ENCODE measurements at places on chromosomes 13 and 19.
A peak's percentile ranks its signal among the peaks of the same experiment; 100 is the strongest.

DNA sequence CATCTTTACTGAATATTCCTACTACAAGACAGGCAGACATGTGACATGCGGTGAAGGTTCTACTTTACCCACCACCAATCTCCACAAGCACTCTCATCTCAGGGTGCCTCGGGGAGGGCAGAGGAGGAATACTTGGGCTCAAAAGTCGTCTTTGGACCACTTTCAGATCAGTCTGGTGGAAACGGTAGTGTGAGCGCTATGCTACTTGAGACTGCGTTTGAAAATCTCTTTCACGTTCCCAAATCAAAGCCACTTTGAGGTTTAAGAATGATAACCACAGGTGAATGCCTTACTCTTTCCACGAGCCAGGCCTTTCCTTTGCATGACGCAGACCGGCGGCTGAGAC, 1.5 kb upstream of the SOX1 start:
- no peak for DNase-seq

DNA sequence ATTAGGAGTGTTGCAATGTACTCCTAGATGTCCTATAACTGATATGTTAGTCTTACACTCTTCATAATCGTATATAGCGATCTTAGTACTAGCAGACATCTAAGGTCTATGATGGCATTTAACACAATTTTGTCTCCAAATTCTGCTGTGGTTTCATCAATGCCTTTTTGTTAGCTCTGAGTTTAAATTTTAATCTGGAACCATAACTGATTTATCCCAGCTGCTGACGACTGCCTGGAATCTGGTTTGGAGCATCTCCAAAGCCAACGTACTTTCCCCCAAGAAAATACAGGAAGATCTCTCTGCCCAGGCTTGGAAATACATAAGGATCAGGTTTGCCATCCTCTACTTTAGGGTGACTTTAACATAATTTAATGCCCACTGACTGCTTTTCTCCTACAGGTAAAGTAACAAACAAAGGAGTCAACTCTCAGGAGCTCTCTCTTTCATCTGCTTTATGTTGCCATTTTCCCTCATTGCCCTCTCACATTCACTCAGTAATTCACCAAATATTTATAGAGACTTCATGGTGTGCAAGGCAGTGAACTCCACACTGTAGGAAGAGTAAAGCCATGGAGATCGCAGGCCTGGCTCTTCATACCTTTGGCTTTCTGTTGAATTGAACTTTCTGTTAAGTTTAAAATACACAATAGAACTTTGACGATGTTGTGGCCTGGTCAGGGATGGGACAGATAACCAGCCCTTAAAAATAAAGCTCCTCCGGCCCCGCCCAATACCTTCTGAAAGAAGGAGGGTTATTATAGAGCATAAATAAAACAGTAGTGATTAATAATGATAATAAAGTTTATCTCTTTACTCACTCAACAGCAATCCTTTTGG, 23.3 kb upstream of the SPART start:
- no peak for DNase-seq

DNA sequence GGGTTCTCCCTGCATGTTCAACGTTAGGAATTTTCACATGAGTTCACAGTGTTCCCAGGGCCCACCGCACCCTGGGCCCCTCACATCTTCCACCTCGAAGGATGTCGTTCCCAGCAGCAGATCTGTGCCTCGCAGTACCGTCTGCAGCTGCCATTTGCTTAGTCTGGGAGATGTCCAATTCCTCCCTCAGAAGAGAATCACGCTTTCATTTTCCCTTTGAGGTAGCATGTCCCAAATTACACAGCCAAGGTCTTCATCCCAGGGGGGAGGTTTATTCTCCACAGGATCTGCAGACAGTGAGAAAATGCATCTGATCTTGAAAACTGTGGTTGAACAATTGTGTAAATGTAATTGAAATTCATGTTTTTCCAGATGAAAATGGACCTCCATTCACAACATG, 150.2 kb downstream of the DCT start:
- DNase-seq, result no peak

GRCh38 chr13:20988033-20988908, 73.1 kb downstream of the LATS2 start:
- DNase-seq, result no peak

- no peak for DNase-seq
These were observed 11.8 kb upstream of the SELENOW start for GRCh38 chr19:47766670-47767069.

DNA sequence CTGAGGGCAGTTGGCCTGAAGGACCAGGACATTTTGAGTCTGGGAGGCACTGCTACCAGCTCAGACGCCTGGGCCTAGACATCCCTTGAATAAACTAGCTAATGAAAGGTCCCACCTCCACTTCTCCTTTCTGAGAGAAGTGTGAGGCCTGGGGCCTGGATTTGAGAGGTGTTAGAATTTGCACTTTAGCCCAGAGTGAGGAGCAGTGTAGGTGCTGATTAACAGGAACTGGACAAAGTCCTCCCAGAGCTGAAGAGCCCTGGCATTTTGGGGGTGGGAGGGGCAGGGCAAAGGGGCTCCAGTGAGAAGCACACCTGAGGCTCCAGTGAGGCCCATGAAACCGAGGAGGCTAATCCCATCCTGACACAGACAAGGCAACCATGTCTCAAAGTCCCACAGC, 15.2 kb upstream of the SLC1A5 start:
- DNase-seq, result no peak

GRCh38 chr13:41897126-41897525, 63.8 kb downstream of the VWA8 start:
- no peak for DNase-seq

DNA sequence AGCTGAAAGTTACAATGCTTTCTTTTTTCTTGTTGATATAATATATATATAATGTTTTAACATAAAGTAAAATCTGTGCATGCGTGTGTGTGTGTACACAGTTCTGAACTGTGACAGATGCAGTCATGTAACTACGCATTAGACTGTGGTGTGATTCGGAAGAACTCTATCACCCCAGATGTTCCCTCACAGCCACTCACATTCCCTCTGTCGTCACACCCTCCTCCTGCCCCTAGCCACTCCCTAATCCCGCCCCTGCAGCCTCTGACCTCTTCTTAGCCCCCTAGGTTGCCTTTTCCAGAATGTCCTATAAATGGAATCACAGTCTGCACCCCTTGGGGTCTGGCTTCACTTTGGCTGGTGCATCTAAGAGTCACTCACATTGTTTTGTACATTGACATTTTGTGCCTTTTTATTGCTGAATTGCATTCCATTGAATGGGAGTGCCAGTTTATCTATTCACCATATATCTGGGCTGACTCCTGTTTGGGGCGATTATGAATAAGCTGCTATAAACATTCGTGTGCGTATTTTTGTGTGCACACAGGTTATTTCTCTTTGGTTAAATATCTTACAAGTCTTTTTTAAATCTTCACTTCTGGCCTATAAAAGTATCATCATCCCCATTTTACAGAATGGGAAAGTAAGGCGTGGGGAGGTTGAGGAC, 20.4 kb downstream of the DHRS12 start:
- no peak for DNase-seq

- DNase-seq, result no peak
These were observed at the start of gene ARHGEF7 for GRCh38 chr13:111115061-111115964. TSS of gene ARHGEF7 (plus strand) at chr13:111115310. CDS start at chr13:111115527, 217 bp downstream.

- DNase-seq, result no peak
These were observed 471 bp upstream of the ERVK3-1 start for GRCh38 chr19:58304748-58305064.

GRCh38 chr19:55261671-55262126, 2.9 kb upstream of the PPP6R1 start:
- no peak for DNase-seq

GRCh38 chr19:38283271-38283670, 18.9 kb downstream of the SPINT2 start:
- DNase-seq, result no peak

DNA sequence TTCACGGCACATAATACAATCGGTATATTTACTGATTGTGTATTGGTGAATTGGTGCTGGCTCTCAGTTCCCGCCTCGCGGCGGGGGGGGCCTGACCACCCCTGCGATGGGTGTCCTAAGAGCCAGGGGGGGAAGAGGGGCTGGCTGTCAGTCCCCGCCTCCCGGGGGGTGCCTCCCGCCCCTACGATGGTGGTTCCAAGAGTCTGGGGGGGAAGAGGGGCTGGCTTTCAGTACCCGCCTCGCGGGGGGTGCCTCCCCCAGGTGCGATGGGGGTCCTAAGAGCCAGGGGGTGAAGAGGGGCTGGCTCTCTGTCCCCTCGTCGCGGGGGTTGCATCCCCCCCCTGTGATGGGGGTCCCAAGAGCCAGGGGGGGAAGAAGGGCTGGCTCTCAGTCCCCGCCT, 2321.8 kb upstream of the PCDH20 start:
- no peak for DNase-seq

- DNase-seq, result no peak
These were observed 10.7 kb downstream of the ZNF470 start for GRCh38 chr19:56577719-56578602.

- no peak for DNase-seq
These were observed 4.0 kb upstream of the NWD1 start for GRCh38 chr19:16715611-16716010.

DNA sequence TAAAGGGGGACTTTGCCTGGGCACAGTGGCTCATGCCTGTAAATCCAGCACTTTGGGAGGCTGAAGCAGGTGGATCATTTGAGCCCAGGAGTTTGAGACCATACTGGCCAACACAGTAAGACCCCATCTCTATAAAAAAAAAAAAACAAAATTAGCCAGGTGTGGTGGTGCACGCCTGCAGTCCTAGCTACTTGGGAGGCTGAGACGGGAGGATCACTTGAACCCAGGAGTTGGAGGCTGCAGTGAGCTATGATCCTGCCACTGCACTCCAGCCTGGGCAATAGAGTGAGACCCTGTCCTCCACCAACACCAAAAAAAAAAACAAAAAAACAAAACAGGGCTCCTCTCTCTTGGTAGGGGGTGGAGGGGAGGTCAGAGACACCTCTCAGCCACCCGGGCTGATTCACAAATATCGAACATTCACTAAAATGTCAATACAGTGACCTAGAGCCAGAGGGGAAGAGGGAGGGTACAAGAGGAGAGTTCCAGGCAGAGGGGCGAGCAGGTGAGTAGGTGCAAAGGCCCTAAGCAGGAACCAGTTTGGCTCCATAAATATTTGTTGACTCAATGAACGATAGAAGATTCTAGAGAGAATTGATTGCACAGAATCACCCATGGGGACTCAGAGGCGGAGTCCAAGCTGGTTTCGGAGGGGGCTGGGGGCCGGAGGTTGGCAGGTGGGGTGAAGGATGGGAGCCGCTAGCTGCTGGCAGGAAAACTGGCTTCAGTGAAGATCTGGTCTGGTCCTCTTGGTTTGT, 1.0 kb upstream of the CREB3L3 start:
- no peak for DNase-seq

- peak; percentile 29 for DNase-seq
These were observed 106.8 kb upstream of the SPATA13 start for GRCh38 chr13:24053519-24054251.

- no peak for DNase-seq
These were observed 2.0 kb downstream of the PPP6R1 start for GRCh38 chr19:55256562-55257460.

GRCh38 chr19:18515959-18516358, 5.9 kb downstream of the ELL start:
- DNase-seq, result no peak

GRCh38 chr13:38617936-38618335, 68.9 kb upstream of the FREM2 start:
- no peak for DNase-seq

DNA sequence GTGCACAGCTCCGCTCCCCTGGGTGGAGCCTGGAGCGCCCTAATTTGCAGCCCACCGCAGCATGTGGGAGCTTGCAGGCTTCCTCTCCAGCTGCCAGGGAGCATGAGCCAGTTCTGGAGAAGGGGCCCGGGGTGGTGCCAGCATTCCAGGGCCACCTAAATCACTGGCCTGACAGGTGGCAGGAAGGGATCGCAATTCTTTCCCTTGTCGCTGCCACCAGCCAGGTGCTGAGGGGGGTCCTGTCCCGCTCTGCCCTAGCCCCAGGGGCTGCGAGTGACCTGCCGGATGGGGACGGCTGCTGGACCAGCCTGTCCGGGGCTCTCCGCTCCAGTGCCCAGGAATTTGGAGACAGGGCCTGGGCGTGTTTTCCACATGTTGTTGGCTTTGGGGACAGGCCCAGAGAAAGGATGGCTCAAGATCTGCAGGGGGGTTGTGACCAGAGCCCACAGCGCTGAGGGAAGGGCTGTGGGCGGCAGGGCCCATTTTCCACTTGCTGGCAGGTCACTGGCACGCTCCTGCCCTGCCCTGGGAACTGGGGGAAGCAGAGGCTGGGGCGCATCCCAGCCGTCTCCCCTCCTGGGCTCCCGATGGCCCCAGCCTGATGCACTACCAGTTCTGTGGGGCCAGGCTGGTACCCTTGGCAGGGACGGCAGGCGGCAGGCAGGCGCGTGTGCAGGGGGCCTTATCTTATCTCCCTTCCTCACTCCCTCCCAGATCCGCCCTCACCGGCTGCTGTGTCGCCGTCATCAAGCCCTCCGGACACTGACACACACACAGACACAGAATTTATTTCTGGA, 9.5 kb downstream of the NDUFA11 start:
- DNase-seq, result no peak

DNA sequence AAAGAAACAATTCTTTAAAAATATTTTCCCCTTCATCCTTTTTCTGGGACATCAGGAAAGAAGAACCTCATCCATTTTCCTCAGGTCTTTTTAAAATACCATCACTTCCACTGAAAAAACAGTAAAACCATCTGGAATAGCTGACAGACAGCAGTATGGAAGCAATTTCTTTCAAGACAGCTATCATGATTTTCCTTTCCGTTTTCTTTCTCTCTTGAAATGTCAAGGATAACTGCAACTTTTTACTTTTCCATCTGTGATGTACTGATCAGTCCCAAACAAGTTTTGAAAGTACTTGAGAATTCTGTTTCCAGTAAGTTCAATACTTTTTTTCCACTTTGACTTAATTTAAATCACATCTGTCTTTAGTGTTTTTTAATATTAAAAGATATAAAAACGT, 211.2 kb downstream of the LHFPL6 start:
- DNase-seq, result no peak

DNA sequence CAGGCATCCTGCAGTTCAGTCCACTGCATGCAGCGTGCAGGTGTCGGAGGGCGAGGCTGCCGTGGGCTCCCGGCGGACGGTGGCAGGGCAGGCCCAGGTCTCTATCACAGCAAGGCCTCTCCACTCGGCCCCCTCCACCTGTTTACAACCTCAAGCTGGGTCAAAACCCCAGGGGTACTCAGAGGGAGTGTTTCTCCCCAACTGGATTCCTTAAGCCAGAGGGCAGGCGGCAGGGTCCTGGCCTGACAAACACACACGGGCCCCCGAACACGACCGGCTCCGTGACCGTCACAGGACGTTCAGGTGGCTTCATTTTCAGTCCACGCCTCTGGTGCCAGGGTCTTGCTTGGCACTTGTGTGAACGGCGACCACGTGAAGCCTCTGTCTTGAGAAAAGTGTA, 23.5 kb downstream of the RASA3 start:
- DNase-seq, result no peak

Measured in stimulated activated CD4-positive, alpha-beta T cell treated with anti-CD3 and anti-CD28 coated beads, Interleukin-1b, Interleukin-23, amount 100 ng/mL, for 1 hour (primary cell).